Activated CD4-positive, alpha-beta T cell treated with anti-CD3 and anti-CD28 coated beads, Interleukin-2, amount 10 ng/mL, durations not matched to agents 24 days and 14 days (primary cell): ENCODE measurements at places on chromosomes 16 and 17. TPM values are rescaled to one million over a fixed set of nuclear protein-coding genes. Genes with fewer than 3 reads are reported as not detected.

DNA sequence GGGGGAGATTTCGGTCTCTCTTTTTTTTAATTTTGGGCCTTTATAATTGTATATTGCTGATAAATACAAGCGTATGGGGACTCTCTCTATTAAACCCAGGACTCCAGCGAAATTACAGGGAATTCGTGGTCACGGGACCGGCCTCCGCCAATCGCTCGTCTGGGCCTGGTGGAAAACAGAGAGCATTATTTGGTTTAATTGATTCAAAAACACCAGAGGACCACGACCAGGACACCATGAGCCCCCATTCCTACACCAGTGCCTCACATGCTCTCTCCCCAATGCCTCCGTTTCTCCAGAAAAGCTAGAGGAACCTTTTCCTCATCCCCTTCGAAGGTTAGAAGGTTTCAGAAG lies at the start of gene HOXB2:
HOXB2 (minus strand) TSS at position 88 of the 354 bp plus-strand sequence. CDS start 198 bp downstream, outside the sequence.
- H3K4me1 ChIP-seq: peaks cover 51% of the 10 kb centered on the region
- H3K4me3 ChIP-seq: peak within 1 kb of the TSS; percentile 95
- H3K27me3 ChIP-seq: peaks cover 2% of the 10 kb centered on the region
- no peak for DNase-seq
- H3K27ac ChIP-seq: peak within 1 kb of the TSS; percentile 97

- peak overlapping the region; percentile 79 for H3K27ac ChIP-seq
- DNase-seq: peak; percentile 60
- H3K27me3 ChIP-seq: peaks cover 5% of the 10 kb centered on the region
- H3K4me1 ChIP-seq: peaks cover 25% of the 10 kb centered on the region
- H3K4me3 ChIP-seq: peak overlapping the region; percentile 61
- peaks cover 2% of the 10 kb centered on the region for H3K36me3 ChIP-seq
Observed at GRCh38 chr17:1762901-1763898, 1.3 kb downstream of the SERPINF1 start.

- no peak overlapping the region for H3K27ac ChIP-seq
- no peaks in the 10 kb centered on the region for H3K36me3 ChIP-seq
- no peaks in the 10 kb centered on the region for H3K27me3 ChIP-seq
Observed at GRCh38 chr17:15106540-15106939, 158.6 kb downstream of the PMP22 start.

DNA sequence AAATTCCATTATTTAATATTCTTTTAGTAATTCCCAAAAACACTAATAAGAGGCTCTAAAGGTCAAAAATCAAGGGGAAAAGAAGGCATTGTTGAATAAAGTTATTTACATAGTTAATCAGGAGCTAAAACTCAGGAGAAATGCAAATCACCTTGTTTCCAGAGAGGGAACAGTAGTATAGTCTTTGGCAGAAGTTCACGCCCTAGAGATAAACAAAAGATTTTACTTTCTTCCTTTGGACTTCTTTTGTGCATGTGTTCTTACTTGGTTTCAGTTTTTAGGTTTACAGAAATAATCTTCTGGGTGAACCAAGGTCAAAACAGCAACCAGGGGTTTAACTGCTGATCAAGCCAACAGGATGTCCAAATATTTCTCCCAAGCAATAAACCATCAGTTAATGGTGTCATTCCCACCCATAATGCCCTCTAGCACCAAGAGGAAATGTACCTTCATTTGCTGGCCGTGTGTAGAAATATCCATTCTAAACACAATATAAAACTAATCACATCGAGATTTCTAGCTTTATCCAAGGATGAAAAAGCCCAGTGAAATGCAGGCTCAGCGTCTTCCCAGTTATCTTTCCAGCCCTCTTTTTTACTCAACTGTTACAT lies 518.8 kb upstream of the SOX9 start:
- H3K4me3 ChIP-seq: no peak overlapping the region
- no peaks in the 10 kb centered on the region for H3K27me3 ChIP-seq
- no peak for DNase-seq
- H3K4me1 ChIP-seq: no peaks in the 10 kb centered on the region
- H3K27ac ChIP-seq: no peak overlapping the region
- H3K36me3 ChIP-seq: no peaks in the 10 kb centered on the region

DNA sequence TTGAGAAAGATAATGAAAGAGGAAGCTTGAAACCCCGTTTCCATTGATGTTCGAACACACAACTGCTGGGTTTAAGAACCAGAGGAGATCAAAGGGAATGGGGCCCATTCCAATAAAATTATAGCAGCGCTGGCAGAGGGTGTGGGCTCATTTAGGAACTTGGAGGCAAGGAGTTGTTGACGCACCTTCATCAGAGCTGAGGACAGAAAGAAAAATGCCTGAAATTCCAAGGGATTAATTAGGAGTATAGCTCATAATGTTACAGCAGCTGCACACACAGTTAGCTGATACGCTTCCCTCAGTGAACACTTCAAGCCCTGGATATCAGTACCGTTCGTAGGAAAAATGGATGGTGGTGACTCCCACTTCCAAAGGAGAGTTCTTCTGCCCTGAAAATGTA lies 127.2 kb downstream of the AXIN2 start:
- H3K27ac ChIP-seq: no peak overlapping the region
- H3K4me1 ChIP-seq: peaks cover 4% of the 10 kb centered on the region
- H3K4me3 ChIP-seq: no peak overlapping the region
- no peak for DNase-seq

DNA sequence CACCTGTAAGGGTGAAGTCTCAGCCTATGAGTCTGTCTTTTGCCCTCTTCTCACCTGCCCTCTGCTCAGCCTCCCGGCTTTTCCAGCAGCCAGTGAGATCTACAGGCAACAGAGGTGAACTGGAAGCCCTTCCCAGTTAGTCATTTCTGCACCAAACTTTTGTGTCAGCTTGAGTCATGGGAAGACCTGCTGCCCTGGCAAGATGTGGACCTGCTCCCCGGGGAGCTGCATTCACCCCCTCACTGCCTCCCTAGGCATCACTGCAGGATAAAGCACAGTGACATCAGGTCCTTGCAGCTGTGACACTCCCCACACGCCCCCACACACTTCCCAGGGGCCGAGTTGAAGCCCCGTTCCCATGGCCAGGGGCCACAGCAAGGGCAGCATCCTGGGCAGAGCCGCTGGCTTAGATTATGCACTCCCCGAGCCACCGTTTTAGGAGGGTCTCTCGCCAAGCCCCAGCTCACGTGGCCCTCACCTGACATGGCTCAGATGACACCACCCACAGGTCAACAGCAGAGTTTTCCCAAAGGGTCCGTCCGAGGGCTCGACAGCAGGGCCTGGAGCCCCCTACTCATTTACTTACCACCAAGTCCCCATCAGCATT lies 6.5 kb upstream of the ABR start:
- H3K36me3 ChIP-seq: no peaks in the 10 kb centered on the region
- H3K27ac ChIP-seq: no peak overlapping the region
- H3K27me3 ChIP-seq: peaks cover 14% of the 10 kb centered on the region
- peaks cover 5% of the 10 kb centered on the region for H3K4me1 ChIP-seq
- no peak overlapping the region for H3K4me3 ChIP-seq
- no peak for DNase-seq

Gene MMP28
- total RNA-seq: not detected in 2 replicates

Gene CACNA1H
- 0.05 and 0.07 TPM in 2 replicates for total RNA-seq

Gene KRT36
- not detected in 2 replicates for total RNA-seq

Gene ACE
- total RNA-seq: 0.26 TPM in 1 of 2 replicates, not detected in the other

Gene CLEC18B
- total RNA-seq: 0.21 and 0.42 TPM in 2 replicates
